ENCODE measurements at places on chromosomes 16 and 17.
A peak's percentile ranks its signal among the peaks of the same experiment; 100 is the strongest.

GRCh38 chr16:84460406-84461028, 43.9 kb downstream of the MEAK7 start:
- DNase-seq: no peak

GRCh38 chr17:41549596-41550039, 21.5 kb upstream of the KRT19 start:
- peak; percentile 80 for DNase-seq

- no peak for DNase-seq
Measured at GRCh38 chr16:68719993-68720489, 17.1 kb upstream of the CDH1 start.

DNA sequence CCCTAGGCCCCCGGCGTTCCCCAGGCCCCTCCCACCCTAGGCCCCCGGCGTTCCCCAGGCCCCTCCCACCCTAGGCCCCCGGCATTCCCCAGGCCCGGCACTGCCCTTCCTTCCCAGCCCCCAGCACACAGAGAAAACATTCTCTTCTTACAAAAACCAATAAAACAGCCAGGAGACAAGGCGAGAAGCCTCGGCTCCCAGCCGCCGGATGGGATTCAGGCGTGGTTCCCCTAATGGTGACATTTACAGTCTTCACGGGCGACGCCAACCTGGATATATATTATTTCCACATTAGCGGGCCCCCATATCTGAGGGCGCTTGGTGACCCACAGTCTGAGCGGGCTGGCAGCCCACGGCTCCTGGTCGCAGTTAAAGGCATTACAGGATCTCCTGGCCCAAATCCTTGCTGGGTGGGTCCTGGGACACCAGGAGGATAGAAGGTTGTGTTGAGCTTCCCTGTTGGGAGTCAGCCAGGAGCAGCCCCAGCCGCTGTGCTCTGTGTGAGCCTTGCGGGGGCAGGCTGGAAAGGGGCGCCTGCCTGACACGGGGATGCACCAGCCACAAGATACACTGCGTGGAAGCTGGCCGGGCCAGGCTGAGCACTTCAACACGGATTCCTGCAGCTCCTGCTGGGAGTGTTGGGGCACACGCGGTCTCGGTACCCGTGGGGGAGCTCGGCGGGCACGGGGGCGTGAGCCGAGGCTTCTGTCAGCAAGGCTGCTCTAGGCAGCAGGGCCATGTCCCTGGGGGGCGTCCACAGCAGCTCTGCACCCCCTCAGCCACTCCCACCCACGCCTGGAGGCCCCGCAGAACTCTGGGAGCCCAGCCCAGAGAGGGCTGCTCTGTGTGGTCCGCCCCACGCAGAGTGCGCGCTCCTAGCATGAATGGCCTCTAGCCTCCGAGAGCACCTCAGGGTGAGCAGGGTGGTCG, 83.7 kb downstream of the LMF1 start:
- DNase-seq: no peak

- DNase-seq: no peak
Measured at GRCh38 chr16:19289811-19290485, 4.4 kb downstream of the CLEC19A start.

DNA sequence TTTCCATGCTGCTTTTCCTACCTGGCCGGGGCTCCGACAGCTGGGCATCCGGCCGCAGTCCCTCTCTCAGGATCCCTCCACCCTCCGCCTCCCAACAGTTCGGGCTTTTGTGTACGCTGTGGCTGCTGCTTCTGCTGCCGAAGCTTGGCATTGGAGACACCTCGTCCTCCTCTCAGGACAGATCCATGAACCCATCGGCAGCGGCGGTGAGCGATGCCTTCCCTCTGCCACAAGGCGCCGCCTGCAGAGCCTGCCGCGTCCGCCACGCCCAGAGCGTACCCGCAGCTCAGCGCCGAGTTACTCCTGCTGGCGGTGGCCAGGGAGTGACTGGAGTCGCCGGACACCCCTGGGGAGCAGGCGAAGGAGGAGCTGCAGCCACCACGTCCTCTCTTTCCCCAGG, 2032.8 kb downstream of the TP53TG3F start:
- DNase-seq: no peak

- no peak for DNase-seq
Measured at GRCh38 chr17:50564916-50565315, 4.4 kb downstream of the CACNA1G start.

- DNase-seq: peak; percentile 57
Measured at GRCh38 chr17:1275962-1276736, 3.3 kb upstream of the TRARG1 start.

- DNase-seq: no peak
Measured at GRCh38 chr16:25118851-25119578, 7.5 kb downstream of the LCMT1 start.

GRCh38 chr16:29662000-29662728, 883 bp upstream of the SPN start:
- DNase-seq: no peak

GRCh38 chr16:31471875-31472708, at the start of gene TGFB1I1:
Gene TGFB1I1 (plus strand): TSS chr16:31472152. CDS start chr16:31472189, 37 bp downstream.
- peak; percentile 44 for DNase-seq

- DNase-seq: no peak
Measured at GRCh38 chr17:1697681-1698080, 12.5 kb downstream of the TLCD2 start.

GRCh38 chr17:63447471-63448009, 1.4 kb upstream of the CYB561 start:
- DNase-seq: no peak

DNA sequence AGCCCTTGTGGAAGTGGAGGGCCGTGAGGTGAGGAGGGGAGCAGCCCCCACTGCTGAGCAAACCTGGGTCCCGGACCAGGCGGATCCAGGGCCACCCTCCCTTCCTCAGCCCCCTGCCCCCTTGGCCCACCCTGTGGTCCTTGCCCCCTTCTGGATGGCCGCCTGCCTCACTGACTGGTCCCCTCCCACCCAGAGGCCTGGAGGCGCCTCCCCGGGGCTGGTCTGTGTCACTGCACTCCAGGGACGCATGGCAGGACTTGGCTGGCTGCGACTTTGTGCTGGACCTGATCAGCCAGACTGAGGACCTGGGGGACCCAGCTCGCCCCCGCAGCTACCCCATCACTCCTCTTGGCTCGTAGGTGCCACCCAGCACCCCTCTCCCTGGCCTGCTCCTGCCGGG, 19.2 kb upstream of the SMIM5 start:
- no peak for DNase-seq

DNA sequence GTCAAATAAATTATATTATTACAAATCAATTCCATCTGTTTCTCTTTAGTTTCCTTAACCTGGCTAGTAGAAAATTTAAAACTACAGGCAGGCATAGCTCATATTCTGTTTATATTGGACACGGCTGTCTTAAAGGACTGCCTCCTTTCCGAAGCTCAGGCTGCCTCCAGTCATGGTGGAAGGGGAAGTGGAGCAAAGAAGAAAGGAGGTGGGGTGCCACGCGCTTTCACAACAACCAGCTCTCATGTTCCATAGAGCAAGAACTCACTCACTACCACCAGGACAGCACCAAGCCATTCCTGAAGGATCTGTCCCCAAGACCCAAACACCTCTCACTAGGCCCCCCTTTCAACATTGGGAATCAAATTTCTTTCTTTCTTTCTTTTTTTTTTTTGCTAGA, 149.3 kb upstream of the KCNJ18 start:
- no peak for DNase-seq

- no peak for DNase-seq
Measured at GRCh38 chr17:32285306-32285705, 19.7 kb downstream of the RHBDL3 start.

- peak; percentile 3 for DNase-seq
Measured at GRCh38 chr16:53429221-53429943, 4.9 kb upstream of the RBL2 start.

DNA sequence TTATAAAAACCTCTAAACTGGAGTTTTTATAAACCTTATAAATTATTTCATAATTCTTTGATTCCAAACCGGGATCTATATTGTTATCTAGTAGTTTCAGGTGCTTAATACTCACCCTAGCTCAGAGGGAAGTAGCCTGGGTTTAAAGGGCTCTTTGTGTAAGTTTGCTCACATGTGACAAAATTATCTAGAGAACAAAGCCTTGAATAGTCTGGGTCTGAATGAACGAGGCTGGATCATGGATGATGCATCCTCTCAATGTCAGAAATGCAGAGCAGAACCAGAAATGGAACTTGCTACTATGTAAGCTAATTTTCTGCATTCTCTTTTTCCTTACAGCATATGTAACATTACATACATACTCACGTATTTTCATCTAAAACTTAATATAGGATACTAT, 103.9 kb upstream of the NETO2 start:
- no peak for DNase-seq

- DNase-seq: no peak
Measured at GRCh38 chr16:69860233-69861231, 90.6 kb upstream of the CLEC18A start.

DNA sequence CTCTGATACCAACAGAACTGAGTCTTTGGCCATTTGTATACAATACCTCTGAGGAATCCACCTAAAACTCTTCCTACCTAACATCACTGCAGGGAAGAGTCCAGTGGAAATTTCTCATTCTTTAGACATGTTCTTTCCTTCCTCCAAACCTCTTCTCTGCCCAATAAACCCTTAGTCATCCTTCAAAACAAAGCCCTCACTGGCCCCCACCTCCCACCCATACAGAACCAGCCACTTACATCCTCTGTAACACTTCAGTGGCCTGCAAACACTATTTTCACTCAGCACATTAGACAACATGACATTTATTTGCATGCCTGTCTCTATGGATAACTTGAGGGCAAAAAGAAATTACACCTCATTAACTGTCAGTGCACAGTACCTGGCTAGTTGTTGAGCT, 200.3 kb upstream of the NOG start:
- no peak for DNase-seq

- DNase-seq: no peak
Measured at GRCh38 chr17:59812139-59812538, 80.6 kb downstream of the TUBD1 start.

DNA sequence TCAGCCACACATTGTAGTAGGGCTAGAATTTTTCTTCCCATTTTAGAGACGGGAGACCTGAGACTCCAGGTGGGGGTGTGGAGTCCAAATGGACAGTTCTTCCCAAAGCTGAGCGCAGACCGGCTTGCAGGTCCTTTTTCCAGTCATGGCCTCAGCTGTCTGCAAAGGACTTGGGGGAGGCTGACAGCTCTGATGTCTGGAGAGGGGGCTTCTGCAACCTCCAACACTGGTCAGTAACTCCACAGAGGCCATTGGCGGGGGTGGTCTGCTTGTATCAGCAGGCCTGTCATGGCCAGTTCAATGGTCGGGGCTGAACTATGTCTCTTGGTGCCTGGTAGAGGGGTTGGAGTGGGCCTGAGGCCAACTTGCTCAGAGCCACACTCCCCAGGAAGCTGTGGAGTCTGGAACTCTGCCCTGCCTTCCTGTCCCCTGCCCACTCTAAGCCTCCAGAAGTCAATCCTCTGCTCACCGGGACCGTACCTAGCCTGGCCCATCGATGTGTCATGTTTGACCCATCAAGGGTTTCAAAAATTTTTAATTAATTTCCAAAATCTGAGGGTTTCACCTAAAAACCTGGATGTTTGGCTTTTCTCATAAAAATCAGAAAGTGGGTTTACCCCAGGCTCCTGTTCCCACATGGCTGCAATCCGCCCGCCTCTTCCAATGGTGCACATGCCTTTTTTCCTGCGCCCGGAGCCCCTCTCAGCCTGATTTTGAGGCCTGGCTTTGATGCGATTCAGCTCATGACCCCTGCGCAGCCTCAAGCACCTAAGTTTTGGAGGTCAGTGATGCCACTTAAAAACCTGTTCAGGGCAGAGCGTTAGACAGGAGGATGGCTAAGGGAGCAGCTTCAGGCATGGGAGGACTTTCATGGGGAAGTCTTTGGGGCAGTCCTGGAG, 39.9 kb downstream of the SNX20 start:
- DNase-seq: no peak

DNA sequence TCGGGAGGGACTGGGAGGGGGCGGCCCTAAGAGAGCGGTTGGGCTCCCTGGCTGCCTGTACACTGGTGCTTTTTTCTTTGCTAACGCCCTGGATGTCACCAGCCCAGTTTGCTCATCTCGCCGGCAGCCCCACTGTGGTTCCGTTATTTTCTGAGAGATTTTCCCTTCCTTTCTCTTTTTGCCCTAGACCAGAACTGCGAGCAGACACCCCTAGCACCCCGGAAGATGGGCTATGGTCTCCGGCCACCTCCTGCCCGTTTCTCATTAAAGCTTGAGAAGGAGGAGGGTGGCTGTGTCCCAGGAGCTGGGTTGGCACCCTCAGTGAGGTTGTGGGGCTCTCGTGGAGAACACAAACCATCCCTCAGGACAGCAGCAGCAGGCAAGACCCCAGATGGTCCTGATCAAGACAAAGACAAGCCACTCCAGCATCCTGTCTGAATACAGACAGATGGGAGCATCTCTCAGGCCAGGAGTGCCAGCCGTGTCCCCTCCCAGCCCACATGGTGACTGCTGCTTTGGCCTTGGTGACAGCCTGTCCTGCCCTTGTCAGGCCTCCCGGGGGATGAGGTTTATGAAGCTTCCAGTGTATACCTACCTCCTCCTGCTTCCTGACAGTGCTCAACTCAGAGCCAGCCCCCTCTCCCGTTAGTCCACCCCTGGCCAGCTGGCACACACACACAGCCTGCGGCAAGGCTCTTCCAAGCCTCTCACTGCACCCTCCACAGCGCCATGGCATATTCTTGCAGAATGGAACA, 77.2 kb downstream of the KCNJ12 start:
- no peak for DNase-seq

DNA sequence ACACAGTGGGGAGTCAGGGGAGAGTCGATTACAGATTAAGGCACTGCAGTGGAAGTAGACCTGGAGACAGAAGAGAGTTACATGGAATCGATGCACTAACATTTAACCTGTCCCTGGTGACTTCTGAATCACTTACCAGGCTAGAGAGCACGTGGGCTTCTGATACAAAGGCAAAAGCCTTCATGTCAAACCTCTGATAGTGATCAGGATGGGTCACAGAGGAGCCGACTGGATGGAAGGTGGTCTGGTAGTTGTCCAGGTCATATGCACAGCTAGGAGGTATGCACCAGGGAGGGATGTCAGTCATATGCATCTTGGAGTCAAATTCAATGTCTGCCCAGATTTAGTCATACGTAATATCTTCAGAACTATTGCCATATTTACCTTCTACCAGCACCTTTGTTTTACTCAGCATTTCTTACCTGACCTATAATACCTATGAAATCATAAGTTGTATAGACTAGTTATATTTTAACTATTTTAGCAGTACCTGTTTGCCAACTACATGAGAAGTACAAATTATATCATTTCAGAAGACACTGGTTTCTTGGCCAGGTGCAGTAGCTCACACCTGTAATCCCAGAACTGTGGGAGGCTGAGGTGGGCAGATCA, 11.7 kb downstream of the ZP2 start:
- no peak for DNase-seq

DNA sequence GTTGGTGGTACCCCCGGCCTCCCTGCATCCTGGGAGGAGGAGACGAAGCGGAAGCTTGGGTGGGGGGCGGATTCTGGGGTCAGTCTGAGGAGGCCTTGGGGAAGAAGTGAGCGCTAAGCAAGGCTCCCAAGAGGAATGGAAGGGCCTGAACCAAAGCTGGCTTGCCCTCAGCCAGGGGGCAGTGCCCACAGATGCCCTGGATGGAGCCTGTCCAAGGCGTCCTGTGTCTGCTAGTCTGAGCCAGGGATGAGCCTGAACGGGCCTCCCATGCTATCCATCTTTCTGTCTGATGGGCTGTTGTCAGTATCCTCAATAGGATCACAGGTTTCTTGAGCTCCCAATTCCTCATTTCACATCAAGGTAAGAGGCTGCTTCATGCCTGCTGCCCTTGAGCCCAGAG, 122.3 kb upstream of the LHX1 start:
- no peak for DNase-seq
